ENCODE measurements at places on chromosomes 7 and 10.
A peak's percentile ranks its signal among the peaks of the same experiment; 100 is the strongest.

- no peak for DNase-seq
Measured at GRCh38 chr7:16091701-16092310, 329.5 kb downstream of the CRPPA start.

- no peak for DNase-seq
Measured at GRCh38 chr7:117188376-117188775, 134.5 kb downstream of the WNT2 start.

DNA sequence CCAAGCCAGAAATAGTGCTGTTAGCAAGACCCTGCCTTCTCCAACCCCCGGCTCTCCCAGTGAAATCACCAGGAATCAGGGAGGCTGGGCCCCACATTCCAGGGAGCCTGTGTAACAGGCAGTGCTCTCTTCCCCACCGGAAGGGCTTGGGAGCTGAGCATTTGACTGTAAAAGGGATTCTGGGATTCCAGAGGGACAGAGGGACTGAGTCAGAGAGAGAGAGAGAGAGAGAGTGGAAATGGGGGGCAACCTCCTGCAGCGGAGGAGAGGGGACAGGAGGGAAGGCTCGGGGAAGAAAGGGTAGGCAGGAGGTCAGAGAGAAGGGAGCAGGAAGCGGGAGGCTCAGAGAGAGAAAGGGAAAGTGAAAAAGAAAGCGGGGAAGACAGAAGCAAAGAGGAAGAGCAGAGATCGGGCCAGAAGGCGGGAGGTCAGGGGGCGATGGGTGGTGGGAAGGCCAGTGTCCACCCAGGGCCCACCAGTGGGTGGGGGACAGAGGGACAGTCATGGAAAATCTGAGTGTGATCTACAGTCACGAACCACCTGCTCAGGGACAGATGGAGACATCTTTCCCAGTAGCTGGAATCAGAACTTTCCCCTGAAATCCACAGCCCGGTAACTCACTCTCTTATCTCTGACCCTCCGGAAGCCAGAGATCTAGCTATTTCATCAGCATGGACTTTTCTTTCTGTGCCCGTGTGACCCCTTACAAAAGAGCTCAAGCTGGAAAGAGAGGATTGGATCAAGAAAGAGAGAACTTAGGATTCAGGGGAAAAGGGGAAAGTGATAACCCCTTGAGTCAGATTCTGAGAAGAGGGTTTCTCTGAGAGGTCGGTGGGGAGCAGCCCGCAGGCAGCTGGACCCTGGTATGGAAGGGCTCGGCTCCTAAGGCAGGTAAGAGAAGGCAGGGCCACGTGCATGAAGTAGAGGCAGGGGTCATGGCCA is 4.6 kb upstream of the SERPINE1 start:
- no peak for DNase-seq

DNA sequence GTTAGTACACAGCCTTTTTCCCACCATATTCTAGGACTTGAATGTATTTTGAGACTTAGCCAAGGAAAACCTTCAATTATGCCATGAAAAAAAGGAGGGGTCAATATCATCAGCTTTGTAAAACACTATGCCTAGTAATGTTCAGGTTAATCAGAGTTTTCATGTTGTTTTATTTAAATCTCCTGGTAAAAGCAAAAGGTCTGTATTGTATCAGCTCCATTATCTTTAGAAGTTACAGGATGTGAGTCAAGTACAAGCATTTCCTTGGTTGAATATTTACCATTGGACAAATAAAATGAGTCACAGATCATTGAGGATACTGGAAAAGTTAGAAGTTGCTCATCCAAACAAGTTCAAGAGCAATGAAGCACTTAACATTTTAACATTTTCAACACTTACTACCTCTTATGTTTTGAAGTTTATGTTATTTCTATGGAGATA is 89.9 kb upstream of the CAPZA2 start:
- DNase-seq, result no peak

GRCh38 chr10:121999301-121999700 is 10.3 kb downstream of the TACC2 start:
- DNase-seq, result no peak

- no peak for DNase-seq
Measured at GRCh38 chr7:77831481-77831880, 32.9 kb downstream of the PHTF2 start.

- no peak for DNase-seq
Measured at GRCh38 chr10:11240641-11241040, 223.0 kb downstream of the CELF2 start.

- no peak for DNase-seq
Measured at GRCh38 chr7:8699875-8700624, 266.6 kb downstream of the NXPH1 start.

DNA sequence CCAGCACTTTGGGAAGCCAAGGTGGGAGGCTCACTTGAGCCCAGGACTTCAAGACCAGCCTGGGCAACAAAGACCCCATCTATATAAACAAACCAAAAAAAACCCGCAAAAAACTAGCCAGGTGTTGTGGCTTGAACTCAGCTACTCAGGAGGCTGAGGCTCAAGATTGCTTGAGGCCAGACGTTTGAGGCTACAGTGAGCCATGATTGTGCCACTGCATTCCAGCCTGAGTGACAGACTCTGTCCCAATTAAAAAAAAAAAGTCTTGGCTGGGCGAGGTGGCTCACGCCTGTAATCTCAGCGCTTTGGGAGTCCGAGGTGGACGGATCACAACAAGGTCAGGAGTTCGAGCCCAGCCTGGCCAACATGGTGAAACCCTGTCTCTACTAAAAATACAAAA is 11.4 kb downstream of the RABGEF1 start:
- DNase-seq, result no peak

DNA sequence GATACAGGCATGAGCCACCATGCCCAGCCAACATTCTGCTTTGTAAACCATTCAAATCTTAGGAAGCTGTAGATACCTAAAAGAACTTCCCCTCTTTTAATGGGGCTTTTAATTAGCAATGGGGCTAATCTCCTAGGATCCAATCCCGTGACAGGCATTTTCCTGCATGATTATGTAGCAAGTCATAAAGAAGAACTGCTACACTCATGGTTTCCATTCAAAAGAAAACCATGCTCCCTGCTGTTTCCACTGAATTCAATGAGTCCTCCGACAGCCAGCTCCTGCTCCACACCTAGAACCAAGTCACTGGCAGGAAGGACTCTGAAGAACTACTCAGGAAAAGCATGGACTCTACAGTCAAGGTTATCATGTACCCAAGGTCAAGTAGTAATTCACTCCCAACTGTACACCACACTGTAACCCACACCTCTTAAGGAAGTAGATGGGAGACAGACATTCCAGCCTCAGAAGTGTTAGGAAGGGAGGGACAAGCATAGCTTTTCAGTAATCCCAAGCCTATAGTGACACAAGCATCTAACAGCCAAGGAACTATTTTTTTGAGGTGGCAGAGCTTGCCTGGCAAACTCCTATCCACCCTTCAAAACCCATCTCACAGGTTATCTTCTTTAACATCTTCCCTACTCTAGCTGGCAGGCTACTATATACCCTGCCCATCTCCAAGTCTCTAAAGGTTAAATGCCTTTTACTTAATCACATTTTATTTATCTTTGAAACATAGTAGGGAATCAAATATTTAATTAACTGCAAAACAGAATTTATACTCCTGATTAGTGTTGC is 47.5 kb downstream of the CTBP2 start:
- no peak for DNase-seq

- DNase-seq, result peak; percentile 22
Measured at GRCh38 chr10:12350167-12350872, 973 bp downstream of the CAMK1D start.

DNA sequence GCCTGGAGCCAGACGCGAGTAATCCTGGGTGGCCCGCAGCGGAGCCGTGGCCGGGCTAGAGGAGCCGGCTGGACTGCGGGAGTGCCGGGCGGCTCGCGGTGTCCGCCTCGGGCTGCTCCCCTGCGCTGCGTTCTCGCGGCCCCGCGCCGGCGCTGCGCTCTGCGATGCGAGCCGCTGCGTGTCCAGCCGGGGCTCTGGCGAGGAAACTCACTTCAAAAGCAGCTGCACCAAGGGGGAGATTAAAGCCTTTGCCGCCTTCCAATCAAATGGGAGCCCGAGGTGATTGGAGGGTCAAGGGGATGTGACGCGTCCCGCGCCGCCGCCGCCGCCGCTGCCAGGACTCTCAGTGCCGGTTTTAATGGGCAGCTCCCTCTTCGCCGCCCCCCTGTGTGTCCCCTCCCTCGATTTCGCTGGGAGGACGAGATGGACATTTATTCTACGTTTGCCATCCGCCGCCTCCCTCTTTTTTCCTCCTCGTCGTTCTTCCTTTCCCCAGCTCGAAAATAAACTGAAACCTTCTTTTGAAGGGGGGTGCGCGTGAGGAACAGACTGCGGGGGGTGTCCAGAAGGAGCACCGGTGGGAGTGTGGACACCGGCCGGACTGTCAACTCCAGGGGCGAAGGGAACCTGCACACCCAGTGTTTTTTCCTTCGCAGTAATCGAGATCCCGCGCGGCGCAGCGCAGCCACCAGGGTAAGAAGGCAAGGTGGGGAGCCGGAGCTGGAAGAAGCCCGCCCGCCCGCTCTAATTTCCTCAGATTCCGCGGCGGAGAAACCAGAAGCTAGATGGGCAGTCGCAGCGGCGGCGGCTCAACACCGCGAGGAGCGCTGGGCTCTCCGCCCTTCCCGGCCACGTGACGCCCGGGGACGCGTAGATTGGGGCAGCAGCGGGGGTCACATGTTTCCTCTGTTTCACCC is at the start of gene ZNF503:
TSS of gene ZNF503 (minus strand) at position 196 of the 917 bp plus-strand sequence. CDS start 345 bp downstream, outside the sequence.
- peak; percentile 55 for DNase-seq
